SJSA1 (cell line): ENCODE measurements at places on chromosomes 12 and 14.

GRCh38 chr12:110670161-110670701 lies 18.7 kb downstream of the HVCN1 start:
- DNase-seq, result no peak

GRCh38 chr12:133156125-133156690 lies 25.1 kb upstream of the ZNF268 start:
- DNase-seq, result no peak

DNA sequence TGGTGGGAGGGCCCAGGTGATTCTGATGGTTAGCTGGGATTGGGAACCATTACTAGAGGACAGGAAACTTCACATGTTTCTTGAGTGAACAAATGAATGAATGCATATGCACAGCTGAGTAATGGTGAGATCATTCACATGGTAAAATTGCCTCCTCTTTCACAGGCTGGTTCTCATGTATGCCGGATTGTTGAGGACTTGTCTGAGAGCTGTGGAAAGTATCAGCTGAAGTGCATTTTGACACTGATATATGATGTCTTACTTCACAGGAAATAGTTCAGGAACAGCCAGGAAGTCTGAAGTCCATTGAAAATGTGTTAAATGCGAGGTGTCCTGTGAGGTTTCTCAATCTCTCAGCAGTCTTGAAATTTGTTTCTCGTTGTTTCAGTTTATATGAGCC lies 77.6 kb upstream of the DACT1 start:
- DNase-seq, result no peak

- no peak for DNase-seq
Measured at GRCh38 chr14:55869397-55870049, 248.7 kb upstream of the PELI2 start.

- DNase-seq, result peak; percentile 44
Measured at GRCh38 chr12:75725521-75726111, 214.2 kb upstream of the KRR1 start.

DNA sequence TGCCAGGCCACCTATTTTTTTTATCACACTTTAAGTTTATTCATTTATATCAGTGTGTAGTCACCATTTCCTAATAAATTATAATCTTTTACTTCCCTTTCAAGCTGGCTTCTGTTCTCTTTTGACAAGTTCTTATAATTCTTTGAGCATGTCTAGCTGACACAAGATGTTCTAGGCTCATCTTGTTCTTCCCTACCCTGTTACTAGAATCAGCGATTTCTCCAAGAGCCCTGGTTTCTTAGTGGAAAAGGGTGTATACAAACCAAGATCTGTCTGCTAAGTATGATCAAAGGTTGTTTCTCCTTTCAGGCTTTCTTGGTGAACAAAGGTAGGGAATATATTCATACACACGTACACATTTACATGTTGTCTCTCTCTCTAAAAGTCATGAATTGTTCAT lies 51.0 kb downstream of the FGD4 start:
- DNase-seq, result no peak

GRCh38 chr12:86727160-86727559 lies 471.0 kb upstream of the MGAT4C start:
- no peak for DNase-seq

GRCh38 chr12:42960087-42960527 lies 370.6 kb upstream of the PRICKLE1 start:
- DNase-seq, result no peak

DNA sequence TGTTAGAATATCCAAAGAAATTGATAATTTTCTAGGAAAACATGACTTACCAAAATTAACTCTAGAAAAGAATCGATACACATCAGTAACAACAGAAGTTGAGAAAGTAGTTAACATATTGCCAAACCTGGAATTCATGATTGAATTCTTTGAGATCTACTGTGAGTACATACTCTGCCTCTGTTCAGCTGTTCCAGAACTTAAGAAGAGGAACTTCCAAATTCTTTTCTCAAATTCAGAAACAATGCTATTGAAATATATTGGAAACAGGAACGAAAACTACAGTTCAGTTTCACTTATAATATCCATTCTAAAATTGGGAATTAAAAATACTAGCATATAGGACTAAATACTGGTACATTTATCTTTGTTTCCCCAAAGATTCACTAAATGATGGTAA lies 57.9 kb downstream of the MARK3 start:
- no peak for DNase-seq

DNA sequence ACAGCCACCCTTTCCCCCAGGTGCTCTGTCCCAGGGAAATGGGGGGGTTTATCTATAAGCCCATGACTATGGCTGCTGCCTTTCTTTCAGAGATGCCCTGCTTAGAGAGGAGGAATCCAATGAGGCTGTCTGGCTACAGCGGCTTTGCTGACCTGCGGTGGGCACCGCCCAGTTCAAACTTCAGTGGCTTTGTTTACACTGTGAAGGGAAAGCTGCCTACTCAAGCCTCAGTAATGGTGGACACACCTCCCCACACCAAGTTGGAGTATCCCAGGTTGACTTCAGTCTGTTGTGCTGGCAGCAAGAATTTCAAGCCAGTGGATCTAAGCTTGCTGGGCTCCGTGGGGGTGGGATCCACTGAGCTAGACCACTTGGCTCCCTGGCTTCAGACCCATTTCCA lies 869.2 kb downstream of the SLC6A15 start:
- DNase-seq, result no peak

GRCh38 chr14:74140374-74140850 lies 55.7 kb downstream of the LIN52 start:
- no peak for DNase-seq

DNA sequence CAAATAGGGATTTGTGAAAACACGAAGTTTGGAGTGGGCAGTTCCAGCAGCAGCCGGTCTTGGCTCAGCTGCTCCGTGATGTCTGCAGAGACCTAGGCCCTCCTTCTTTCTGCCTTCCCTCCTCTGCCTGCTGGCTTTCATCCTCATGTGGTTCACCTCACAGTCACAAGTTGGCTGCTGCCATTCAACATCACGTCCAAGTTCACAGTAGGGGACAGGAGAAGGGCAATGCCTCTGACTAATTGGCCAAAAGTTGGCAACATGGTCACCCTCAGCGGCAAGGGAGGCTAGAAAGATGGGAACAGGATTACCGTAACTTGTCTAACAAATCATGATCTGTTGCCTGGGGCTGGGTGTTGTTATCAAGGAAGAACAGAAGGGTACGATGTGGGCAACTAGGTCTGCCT lies 7.8 kb upstream of the CACNA2D4 start:
- no peak for DNase-seq

DNA sequence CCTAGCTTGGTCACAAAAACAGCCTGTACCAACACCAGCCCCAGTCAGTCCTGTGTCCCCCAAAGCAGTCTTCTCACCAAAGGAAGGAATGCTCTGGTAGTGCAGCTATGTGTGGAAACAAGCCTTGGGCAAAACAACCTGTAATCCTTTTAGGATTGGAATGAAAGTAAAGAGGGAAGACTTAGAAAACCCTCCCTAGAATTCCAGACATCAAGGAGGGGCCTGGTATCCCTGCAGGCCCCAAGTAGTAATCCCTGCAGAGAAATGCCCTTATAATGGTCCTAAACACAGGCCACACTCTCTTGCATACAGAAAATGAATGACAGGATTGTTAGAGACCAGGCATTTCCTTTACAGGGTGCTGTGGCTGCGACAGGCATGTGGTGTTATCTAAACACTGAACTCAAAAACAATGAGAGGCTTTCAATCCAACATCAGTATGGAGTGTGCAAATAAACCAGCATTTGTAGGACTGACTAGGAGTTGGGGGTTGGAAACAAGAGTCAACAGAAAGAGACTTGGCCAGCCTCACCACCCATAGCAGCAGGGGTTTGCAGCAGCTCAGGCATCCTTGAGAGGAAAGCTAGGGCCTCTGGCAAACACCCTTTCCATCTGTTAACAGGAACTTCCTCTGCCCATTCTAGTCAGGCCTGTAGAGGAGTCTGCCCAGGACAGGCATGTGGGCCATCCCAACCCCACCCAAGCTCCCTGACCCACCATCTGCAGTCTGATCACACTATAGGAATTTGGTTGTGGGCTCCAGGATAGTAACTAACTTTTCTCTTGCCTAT lies 59.1 kb downstream of the DCAF5 start:
- peak; percentile 87 for DNase-seq

- DNase-seq, result no peak
Measured at GRCh38 chr12:102301547-102301946, 103.9 kb upstream of the PMCH start.

- DNase-seq, result no peak
Measured at GRCh38 chr12:7678744-7679143, 13.0 kb upstream of the APOBEC1 start.

DNA sequence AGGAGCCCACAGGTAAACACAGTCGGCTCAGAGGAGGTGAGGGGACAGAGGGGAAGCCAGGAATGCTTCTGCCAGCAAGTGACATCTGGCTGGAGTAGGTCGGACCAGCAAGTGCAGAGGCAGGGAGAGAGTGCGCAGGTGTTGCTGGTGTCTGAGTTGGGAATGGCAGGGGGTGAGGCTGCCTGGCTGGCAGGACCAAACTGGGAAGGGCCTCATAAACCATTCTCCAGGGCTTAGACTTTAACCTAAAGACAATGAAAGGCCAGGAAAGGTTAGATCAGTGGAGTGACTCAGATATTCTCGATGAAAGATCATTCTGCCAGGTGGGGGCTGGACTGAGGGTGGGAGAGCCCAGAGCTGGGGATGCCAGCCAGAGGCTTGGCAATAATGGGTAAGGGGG lies 66.4 kb downstream of the ITPK1 start:
- no peak for DNase-seq

- DNase-seq, result no peak
Measured at GRCh38 chr14:94001016-94001415, 3.9 kb downstream of the CCDC197 start.

DNA sequence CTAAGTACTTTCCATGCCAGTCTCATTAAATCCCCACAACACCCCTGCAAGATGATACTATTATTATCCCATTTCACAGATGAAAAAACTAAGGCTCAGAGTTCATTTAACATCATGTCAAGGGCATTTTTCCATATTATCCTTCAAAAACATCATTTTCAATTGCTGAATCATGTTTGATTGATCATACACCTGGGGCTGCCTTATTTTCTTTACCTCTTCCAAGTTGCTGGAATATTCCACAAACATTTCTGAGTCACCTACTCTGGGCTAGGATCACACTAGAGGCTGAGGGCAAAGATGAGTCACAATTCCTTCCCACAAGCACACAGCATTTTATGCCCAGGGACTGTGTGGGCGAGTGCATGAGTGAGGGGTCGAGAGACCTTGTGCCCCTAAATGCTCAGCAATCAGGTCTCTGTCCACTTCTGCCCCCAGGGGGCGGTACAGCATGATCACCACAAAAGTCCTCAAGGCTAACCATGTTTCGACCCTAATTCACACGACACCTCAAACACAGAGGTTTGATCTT lies 14.1 kb upstream of the TMEM119 start:
- no peak for DNase-seq

DNA sequence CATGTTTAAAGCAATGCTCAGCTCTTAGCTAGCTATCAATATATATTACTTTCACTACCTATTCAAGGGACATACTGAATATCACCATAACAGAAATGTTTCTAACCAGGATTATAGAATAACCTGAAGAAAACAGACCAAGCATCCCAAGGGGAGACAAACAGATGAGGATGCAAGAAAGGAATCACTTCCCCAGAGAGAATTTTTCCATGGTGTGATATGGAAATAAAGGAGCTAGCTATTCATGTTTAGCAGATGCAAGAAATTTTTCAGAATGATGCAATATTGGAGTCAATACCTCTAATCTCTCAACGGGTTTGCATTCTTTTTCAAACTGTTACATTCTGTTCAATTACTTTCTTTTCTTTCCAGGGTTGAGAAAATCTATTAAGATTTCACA lies 538.9 kb upstream of the FLRT2 start:
- DNase-seq, result no peak

- DNase-seq, result peak; percentile 79
Measured at GRCh38 chr12:107467716-107468115, 217.9 kb upstream of the PWP1 start.

- DNase-seq, result no peak
Measured at GRCh38 chr12:108711489-108712164, 19.7 kb downstream of the CORO1C start.

DNA sequence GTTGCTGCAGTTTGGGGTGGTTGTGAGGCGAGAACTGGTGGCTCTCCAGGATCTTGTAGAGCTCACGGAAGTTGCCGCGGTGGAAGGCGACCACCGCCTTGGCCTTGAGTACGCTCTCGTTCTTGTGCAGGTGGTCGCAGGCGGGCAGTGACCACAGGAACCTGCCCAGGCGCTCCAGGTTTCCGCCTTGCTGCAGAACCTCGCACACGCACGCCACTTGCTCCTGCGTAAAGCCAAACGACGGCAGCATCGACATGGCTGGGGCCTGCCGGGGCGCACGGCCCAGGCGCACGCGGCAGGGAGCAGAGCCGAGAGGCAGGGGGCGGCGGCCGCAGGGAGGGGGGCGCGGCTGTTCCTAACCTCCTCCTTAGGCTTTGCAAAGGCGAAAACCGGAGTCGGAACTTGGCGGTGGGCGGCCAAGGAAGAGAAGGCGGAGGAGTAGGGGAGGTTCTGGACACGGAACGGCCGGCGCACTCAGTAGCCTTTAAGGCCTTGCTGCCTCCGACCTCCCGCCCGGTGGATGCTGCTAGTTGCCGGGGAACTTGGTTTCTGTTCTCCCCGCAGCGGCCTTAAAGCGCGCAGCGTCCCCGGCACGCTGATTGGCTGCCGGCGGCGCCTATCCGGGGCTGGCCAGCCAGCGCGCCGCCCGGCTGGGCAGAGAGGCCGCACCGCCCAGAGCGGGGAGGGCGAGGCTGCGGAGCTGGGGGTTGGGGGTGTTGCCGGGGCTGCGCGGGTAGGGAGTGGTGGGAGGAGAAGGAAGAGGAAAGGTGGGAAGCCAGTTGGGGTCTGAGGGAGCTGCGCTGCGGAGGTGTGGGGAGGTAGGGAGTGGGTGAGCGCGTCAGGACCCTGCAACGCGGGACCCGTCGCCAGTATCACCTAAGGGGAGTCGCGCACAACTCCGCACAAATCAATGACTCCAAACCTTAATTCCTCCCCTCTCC lies at the start of gene SIX1:
SIX1 (minus strand) TSS at position 544 of the 941 bp plus-strand sequence; CDS start at position 256, 288 bp downstream.
- peak; percentile 77 for DNase-seq

DNA sequence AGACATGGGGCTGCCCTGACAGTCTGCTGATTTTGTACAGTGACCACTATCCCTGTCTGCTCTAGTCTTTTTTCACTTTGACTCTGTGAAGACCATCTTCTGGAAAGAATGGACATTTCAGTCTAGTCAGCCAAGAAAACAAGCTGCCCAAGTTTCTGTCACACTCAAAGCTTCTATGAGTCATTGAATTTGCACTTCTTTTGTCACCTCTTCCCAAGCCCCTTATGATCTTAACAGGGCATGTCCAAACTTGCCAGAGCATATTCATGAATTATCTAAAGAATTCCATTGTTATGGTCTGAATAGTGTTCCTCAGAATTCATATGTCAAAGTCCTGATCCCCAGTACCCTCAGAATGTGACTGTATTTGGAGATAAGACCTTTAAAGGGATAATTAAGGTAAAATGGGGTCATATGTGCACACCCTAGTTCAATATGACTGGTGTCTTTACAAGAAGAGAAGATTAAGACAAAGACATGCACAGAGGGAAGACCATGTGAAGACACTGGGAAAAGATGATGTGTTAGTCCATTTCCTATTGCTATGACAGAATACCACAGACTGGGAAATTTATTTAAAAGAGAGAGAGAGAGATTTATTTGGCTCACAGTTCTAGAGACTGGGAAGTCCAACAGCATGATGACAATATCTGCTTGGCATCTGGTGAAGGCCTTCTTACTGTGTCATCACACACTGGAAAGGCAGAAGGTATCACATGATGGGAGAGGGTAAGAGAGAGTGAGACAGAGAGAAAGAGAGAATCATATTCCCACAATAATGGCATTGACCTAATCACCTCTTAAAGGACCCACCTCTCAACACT lies 242.6 kb downstream of the BTG1 start:
- DNase-seq, result no peak
